ENCODE measurements at places on chromosomes 12 and 14. TPM values are rescaled to one million over a fixed set of nuclear protein-coding genes. Genes with fewer than 3 reads are reported as not detected.

DNA sequence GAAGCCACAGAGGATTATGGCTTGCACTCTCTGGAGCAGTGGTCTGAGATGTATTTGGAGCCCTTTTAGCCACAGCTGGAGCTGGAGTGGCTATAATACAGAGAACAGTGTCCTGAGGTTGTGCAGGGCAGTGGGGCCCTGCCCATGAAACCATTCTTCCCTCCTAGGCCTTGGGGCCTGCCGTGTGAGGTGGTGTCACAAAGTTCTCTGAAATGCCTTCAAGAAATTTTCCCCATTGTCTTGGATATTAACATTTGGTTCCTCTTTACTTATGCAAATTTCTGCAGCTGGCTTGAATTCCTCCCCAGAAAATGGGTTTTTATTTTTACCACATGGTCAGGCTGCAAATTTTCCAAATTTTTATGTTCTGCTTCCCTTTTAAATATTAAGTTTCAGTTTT is 79.3 kb downstream of the UNC79 start:
- no peak overlapping the region for H3K4me3 ChIP-seq
- H3K36me3 ChIP-seq, result no peaks in the 10 kb centered on the region
- DNase-seq, result no peak
- no peaks in the 10 kb centered on the region for H3K27me3 ChIP-seq
- no peaks in the 10 kb centered on the region for H3K4me1 ChIP-seq

- DNase-seq, result no peak
- H3K4me1 ChIP-seq, result peaks cover 33% of the 10 kb centered on the region
- no peak overlapping the region for H3K4me3 ChIP-seq
- H3K27me3 ChIP-seq, result no peaks in the 10 kb centered on the region
These were observed 5.9 kb upstream of the APOLD1 start for GRCh38 chr12:12779529-12779928.

DNA sequence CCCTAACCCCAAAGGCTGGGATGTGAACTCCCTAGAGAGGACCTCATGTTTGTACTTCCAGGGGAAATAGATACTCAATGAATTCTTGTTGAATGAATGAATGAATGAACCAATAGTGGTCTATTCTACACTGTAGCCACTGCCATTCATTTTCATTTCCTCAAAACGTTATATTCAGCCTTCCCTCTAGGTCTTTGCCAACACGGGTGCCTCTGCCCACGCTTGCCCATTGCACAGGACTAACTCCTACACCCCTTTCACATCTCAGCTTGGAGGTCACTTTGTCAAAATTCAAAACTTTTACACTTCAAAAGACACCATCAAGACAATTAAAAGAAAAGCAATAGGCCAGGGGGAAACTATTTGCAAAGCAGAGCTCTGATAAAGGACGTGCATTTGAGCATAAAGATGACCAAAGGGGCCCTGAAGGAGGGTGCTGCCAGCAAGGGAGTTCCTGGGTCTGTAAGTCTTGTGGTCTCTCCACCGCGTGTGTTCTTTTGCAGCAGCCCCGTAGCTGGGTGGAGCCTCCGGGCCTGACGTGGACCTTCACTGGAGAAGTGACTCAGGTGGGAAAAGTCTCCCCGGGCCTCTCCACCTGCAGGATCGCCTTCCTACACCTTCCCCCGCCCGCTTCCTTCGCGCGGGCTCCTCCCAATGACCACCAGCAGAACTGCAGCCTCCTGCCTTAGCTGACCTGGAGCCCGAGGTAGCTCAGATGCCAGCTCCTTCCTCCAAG is 31.5 kb downstream of the TMEM63C start:
- H3K27ac ChIP-seq, result no peak overlapping the region
- no peaks in the 10 kb centered on the region for H3K36me3 ChIP-seq
- peak; percentile 73 for DNase-seq
- no peaks in the 10 kb centered on the region for H3K27me3 ChIP-seq
- H3K4me3 ChIP-seq, result no peak overlapping the region

- no peak overlapping the region for H3K27ac ChIP-seq
- DNase-seq, result no peak
- no peak overlapping the region for H3K4me3 ChIP-seq
- H3K36me3 ChIP-seq, result no peaks in the 10 kb centered on the region
- peaks cover 1% of the 10 kb centered on the region for H3K27me3 ChIP-seq
These were observed 26.1 kb downstream of the SERPINA3 start for GRCh38 chr14:94638339-94638738.

- no peaks in the 10 kb centered on the region for H3K36me3 ChIP-seq
- peak; percentile 82 for DNase-seq
- H3K27ac ChIP-seq, result peak overlapping the region; percentile 58
- no peak overlapping the region for H3K4me3 ChIP-seq
- H3K27me3 ChIP-seq, result no peaks in the 10 kb centered on the region
These were observed 230.5 kb downstream of the SLC25A21 start for GRCh38 chr14:36941783-36942521.

GRCh38 chr12:90970471-90970870 is 15.5 kb upstream of the CCER1 start:
- DNase-seq, result no peak
- no peaks in the 10 kb centered on the region for H3K36me3 ChIP-seq
- no peaks in the 10 kb centered on the region for H3K4me1 ChIP-seq
- H3K27ac ChIP-seq, result no peak overlapping the region
- H3K4me3 ChIP-seq, result no peak overlapping the region
- no peaks in the 10 kb centered on the region for H3K27me3 ChIP-seq

DNA sequence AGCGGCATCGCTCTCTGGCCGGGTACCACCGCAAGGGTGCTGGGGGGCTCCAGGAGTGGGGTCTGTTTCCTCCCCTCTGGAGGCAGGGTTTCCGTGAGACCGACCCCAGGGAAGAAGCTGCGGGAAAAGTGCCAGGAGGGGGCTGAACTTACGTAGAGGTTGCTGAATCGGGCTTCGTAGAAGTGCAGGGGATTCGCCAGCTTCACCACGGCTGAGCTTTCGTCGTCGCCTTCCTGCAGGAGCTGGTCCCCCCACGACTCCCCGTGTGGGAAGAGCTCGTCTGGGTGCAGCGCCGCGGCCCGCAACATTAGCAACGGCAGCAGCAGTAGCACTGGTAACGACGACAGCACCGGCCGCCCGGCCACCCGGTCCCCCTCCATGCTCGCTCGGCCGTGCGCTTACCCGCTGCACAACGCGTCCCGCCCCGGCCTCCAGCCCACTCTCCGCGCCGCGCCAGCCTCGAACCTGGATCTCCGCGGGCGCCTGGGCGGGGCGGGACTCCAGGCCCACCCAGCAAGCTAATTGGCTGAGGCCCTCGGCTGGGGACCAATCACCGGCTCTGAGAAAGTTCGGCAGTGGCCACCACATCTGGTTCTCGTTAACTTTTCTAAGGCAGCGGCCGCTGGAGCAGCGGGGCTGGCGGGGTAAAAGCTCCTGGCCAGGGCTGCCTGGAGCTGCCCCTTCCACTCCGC is at the start of gene NID2:
Gene NID2 (minus strand): TSS at position 445 of the 692 bp plus-strand sequence. CDS start 65 bp downstream, at position 380.
- H3K27ac ChIP-seq, result peak within 1 kb of the TSS; percentile 63
- DNase-seq, result no peak
- H3K27me3 ChIP-seq, result no peaks in the 10 kb centered on the region
- no peaks in the 10 kb centered on the region for H3K36me3 ChIP-seq
- H3K4me3 ChIP-seq, result peak within 1 kb of the TSS; percentile 47
- H3K4me1 ChIP-seq, result peaks cover 17% of the 10 kb centered on the region

- peaks cover 27% of the 10 kb centered on the region for H3K4me1 ChIP-seq
- no peaks in the 10 kb centered on the region for H3K27me3 ChIP-seq
- no peak overlapping the region for H3K27ac ChIP-seq
These were observed 81.2 kb downstream of the BMP4 start for GRCh38 chr14:53875324-53875897.

DNA sequence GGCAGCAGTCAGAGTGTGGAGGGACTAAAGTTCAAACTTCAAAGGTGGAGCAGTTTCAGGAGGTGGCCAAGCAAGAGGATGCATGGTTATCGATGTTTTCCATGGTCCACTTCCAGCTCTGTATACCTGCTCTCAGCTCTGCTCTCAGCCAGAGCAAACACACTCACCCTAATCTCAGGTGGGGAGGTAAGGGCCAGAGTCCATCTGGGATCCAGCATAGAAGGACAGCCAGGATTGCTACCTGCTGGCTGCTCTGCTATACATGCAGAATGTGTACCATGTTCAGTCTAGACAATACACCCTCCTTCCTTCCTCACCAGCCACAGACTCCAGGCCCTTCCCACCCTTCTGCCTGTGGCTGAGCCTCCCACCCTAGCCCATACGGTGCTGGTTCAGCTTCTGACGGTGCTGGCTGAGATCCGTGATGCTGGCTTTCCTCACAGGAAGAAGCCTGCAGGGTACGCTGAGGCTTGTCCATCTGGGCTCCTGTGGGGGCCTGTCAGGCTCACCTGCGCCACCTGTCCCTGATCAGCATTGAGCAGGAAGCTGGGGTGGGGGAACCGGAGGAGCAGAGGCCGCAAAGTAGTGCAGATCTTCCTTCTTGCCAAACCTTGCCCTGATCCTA is 2.4 kb downstream of the CBLN3 start:
- no peaks in the 10 kb centered on the region for H3K36me3 ChIP-seq
- no peaks in the 10 kb centered on the region for H3K27me3 ChIP-seq
- peak; percentile 75 for DNase-seq
- H3K4me1 ChIP-seq, result peaks cover 76% of the 10 kb centered on the region
- peak overlapping the region; percentile 27 for H3K27ac ChIP-seq
- H3K4me3 ChIP-seq, result no peak overlapping the region

- no peaks in the 10 kb centered on the region for H3K36me3 ChIP-seq
- H3K4me1 ChIP-seq, result peaks cover 30% of the 10 kb centered on the region
- DNase-seq, result peak; percentile 61
- H3K4me3 ChIP-seq, result no peak overlapping the region
- peak overlapping the region; percentile 87 for H3K27ac ChIP-seq
These were observed 58.9 kb upstream of the EEA1 start for GRCh38 chr12:92987846-92988621.

DNA sequence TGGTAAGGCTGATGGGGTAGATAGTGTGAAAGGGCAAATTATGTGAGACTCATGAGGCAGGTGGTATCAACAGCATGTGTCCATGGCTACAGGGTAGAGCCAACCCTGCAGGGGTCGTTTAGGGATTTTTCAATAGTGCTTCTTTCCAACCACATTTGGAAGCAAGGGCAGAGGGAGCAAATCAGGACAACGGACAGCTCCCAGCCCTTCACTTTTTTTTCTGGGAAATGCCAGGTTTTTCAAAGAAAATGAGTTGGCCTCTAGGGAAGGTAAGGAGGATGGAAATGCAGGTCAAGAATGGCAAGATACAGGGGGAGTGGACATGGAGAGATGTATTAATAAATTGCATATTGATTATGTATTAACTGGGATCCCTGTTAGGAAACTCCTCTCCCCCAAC is 4.9 kb upstream of the CMA1 start:
- H3K36me3 ChIP-seq, result no peaks in the 10 kb centered on the region
- H3K4me1 ChIP-seq, result no peaks in the 10 kb centered on the region
- H3K27ac ChIP-seq, result no peak overlapping the region
- no peaks in the 10 kb centered on the region for H3K27me3 ChIP-seq

DNA sequence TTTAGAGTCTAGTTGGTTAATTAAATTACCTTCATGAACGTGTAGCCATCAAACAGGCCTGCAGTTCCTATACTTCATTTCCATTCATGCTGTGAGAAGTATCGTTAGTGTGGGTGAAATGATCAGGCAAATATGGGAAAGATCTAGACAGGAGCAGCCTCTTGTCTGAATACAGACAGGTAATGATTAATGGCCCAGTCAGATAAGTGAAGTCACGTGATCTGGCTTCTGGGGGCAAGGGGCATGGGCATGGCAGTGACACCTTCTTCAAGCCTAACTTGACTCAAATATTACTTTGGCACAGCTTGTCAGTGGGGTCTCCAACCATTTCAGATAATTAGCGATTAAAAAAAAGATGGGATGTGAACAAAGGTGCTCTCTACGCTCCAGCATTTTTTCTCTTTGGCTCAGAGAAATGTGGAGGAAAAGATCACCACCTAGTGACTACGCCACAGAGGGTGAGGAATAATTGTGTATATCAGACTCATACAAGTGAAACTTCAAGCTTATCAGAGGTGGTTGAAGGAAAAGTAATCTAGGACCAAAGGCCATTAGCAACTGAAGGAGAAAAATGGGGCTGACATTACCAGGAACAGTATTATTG is 17.8 kb downstream of the GUCY2C start:
- no peaks in the 10 kb centered on the region for H3K36me3 ChIP-seq
- peaks cover 14% of the 10 kb centered on the region for H3K4me1 ChIP-seq

DNA sequence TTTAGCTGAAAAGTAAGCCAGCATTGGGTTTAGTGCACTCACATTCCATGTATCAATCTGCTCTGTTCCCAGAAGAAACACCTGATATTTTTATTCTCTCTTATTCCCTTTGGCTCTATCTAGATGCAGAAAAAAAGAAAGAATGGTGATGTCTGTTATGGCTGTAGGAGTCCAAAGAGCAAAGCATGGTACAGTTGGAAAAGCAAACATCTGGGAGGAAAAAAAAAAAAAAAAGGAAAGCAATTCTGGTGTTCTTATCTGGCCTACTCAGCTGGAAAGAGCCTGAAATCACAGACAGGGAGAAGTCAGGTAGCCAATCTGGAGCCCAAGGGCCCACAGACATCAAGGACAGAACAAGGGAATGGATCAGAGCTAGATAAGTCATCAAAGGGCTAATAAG is 293.9 kb downstream of the DUSP6 start:
- H3K4me3 ChIP-seq, result no peak overlapping the region
- H3K27ac ChIP-seq, result peak overlapping the region; percentile 37
- peak; percentile 11 for DNase-seq
- H3K27me3 ChIP-seq, result no peaks in the 10 kb centered on the region

GRCh38 chr14:92880851-92881250 is 42.1 kb upstream of the CHGA start:
- no peaks in the 10 kb centered on the region for H3K4me1 ChIP-seq
- no peak overlapping the region for H3K27ac ChIP-seq
- H3K36me3 ChIP-seq, result no peaks in the 10 kb centered on the region

DNA sequence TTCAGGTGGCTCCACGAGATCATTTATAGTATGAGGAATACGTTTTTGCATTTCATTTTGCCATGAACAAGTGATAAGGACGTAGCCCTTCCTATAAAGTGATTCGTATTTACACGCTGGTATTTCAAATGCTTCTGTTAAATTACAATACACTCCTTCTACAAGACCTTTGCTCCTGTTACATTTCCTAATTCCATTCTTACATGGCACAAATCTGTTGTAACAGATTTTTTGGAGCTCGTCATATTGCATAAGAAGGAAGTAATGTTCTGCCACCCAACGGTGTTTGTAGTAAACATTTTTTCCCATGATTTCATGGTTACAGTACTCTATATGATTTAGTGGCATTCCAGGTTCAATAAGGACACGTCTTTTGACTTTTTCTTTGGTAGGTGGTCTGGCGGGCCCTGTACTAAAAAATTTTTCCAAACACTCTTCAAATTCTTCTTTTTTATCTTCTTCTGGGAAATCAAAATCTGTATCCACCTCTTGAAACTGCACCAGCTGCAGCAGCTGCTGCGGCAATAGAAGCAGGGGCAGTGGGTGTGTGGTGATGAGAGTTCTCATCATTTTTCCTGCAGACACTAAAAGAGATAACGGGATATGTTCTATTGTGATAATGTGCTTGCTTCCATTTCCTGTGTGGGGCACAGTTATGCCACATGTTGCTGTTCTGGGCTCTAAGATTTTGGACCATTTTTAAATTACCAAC is 4.2 kb downstream of the RNASE9 start:
- peaks cover 5% of the 10 kb centered on the region for H3K4me1 ChIP-seq
- no peak overlapping the region for H3K27ac ChIP-seq
- H3K4me3 ChIP-seq, result no peak overlapping the region
- no peak for DNase-seq
- H3K27me3 ChIP-seq, result no peaks in the 10 kb centered on the region
- no peaks in the 10 kb centered on the region for H3K36me3 ChIP-seq

- peak within 1 kb of the TSS; percentile 32 for H3K4me3 ChIP-seq
- H3K4me1 ChIP-seq, result peaks cover 28% of the 10 kb centered on the region
- H3K27ac ChIP-seq, result peak within 1 kb of the TSS; percentile 75
- DNase-seq, result peak; percentile 26
- H3K27me3 ChIP-seq, result no peaks in the 10 kb centered on the region
These were observed at the start of gene ADGRD1 for GRCh38 chr12:130953771-130954543. ADGRD1 (plus strand) TSS chr12:130953907; CDS start chr12:130954466, 559 bp downstream.

Gene BLTP3B
- 29.6 TPM for total RNA-seq

Gene GALNT9
- 0.45 TPM for total RNA-seq

Gene P2RX7
- not detected for total RNA-seq

Gene PZP
- not detected for total RNA-seq

Gene GXYLT1
- 28.1 TPM for total RNA-seq

Gene DNAH10
- 0.45 TPM for total RNA-seq
